ENCODE measurements at places on chromosomes 3 and 15.

DNA sequence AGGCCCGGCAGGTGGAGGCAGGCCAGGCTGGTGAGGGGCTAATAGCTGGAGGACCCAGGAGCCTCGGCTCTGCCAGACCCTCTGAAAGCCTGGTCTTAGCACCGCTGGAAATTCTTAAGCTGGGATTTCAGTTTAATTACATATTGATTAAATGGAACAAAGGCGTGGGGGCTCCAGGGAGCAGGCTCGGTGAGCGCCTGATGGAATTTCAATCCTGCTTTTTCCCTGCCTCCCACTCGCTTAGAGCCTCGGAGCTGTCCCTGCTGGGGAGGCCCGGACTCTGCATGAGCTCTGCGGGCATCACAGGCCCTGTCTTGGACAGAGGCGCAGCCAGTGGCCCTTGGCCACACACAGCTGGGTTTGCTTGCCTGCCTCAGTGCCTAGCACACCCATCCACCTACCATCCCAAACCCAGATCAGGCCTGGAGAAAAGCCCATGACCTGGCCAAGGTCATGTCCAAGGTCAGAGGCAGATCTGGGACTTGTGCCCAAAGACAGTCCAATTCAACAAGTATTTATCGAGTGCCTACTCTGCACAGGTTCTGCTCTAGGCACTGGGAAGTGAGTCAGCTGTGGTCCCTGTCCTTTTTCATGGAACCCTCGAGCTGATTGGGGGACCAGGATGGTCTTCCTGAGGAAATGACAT is 40.6 kb downstream of the LINGO1 start:
- no peak for DNase-seq

DNA sequence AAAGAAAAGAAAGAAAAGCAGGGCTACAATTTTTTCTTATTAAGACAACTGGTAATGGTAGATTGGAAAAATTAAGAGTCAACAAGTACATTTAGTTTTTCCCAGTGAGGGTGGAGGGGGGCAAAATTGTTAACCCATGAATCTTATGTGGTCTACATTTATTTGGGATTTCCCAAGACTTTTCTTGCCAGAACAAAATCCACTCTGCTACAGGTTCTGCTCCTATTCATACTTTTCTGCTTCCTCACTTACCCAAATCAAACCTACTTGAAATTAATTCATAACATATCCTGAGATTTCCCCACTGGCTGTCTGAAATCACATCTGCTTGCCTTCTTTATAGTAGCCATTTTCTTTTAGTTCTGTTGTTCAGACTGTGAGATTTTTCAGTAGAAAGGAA is 41.1 kb downstream of the VGLL3 start:
- no peak for DNase-seq

DNA sequence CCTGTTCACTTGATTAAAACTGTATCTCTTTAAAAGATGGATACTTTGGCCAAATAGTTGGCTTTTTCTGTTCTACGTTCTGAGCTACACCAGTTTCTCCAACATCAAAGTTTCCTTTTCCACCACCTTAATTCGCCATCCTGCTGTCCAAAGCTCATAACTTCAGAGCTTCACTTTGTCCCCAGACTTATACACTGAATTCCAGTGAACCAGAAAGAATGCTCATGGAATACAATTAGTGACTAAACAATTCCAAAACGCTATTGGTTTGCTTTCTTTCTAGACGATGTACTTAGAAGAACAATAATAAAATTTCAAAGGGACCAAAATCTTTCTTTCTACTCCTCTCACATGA is 23.2 kb downstream of the GPR15 start:
- DNase-seq, result no peak

- no peak for DNase-seq
Observed at GRCh38 chr3:62723166-62723913, 151.9 kb downstream of the CADPS start.

DNA sequence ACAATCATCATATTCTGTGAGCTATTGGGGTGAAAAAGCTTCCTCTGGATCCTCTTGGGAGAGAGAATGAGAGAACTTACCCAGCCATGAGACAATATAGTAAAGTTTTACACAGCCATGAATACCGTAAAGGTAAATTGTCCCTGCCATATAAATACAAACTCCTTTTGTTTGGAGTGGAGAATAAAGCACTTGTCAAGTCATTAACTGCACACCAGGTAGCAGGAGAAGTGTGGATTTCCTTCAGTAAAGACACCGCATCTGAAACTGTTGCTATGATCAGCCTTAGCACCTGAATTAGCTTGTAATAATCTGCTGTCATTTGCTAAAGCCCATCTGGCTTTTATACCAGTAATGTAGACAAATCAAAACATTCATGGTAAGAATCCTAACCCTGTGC is 336.6 kb upstream of the SLCO3A1 start:
- no peak for DNase-seq

GRCh38 chr3:194472290-194472920 is 14.4 kb downstream of the ATP13A3 start:
- DNase-seq, result no peak

- no peak for DNase-seq
Observed at GRCh38 chr15:41801185-41801584, 26.7 kb upstream of the JMJD7 start.

GRCh38 chr3:113600418-113601182 is 68.2 kb downstream of the SIDT1 start:
- DNase-seq, result no peak

- no peak for DNase-seq
Observed at GRCh38 chr3:19595884-19596283, 338.1 kb downstream of the EFHB start.

GRCh38 chr3:111768571-111769100 is 90.4 kb upstream of the PHLDB2 start:
- DNase-seq, result no peak

GRCh38 chr15:64619880-64620839 is 155.2 kb downstream of the RBPMS2 start:
- no peak for DNase-seq

DNA sequence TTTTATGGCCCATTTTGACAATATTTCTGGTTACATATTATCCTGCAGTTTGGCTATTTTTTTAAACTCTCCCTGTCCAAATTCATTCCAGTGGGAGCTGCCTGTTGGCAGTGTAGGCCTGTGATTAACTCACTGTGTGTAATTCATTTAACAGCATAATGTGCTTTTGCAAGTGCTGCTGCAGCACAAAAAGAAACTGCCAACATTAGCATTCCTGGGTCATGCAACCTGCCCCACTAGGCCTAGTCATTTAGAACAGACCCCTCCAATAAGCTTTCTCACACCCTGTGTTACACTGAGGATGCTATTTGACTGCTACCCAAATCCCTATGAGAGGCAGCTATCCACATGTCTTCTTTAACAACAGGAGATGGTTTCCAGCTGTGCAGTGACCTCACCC is 251.2 kb upstream of the UBE2E2 start:
- no peak for DNase-seq

DNA sequence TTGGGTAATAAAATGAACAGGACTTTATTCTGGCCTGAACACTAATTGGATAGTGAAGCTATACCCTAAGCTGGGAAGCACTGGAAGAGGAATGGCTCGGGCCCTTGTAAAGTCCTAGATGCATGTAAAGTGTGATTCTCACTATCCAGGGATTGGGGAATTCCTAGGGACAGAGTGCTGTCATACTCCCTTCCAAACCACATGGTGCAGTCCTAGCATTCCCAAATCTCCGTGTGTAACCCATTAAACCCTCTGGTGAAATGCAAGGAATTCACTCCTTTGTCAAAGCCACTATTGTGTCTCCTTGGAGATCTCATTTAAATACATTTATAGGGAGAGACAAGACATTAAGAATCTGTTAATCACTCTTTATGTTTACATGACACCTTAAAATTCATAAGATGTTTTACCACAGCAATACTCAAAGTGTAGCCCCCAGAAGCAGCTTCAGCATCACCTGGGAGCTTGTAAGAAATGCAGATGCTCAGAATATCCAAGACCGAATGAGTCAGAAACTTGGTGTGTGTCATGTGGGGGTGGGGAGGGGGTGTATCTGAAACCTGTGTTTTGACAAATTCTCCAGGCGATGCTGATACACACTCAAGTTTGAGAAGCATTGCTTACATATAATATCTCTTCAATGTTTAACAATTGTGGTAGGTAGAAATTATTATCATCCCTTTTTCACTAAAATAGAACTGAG is 121.8 kb upstream of the NPHP3 start:
- no peak for DNase-seq

DNA sequence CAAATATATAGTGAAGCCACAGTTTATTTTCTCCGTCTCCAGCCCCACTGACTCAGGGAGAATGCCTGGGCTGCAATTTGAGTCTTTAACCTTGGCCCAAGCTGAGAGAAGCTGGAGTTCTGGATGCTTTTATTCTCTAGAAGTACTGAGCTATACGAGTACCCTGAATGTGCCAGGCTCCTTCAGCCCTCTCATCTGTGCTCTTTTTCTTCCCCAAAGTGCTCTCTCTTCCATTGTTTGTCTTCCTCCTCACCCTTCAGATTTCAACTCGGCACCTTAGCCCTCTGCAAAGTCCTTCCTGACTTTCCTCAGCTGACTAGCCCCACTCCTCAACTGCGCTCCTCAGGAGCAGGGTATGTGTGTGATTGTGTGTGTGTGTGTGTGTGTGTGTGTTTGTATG is 75.6 kb upstream of the AGBL1 start:
- DNase-seq, result no peak

- DNase-seq, result no peak
Observed at GRCh38 chr3:49358884-49359225, 702 bp upstream of the GPX1 start.

GRCh38 chr3:186254676-186255650 is 107.1 kb downstream of the DGKG start:
- DNase-seq, result no peak

GRCh38 chr3:104582092-104582491 is 784.6 kb upstream of the ALCAM start:
- no peak for DNase-seq

GRCh38 chr15:63051156-63052066 is 8.9 kb downstream of the TPM1 start:
- DNase-seq, result no peak

DNA sequence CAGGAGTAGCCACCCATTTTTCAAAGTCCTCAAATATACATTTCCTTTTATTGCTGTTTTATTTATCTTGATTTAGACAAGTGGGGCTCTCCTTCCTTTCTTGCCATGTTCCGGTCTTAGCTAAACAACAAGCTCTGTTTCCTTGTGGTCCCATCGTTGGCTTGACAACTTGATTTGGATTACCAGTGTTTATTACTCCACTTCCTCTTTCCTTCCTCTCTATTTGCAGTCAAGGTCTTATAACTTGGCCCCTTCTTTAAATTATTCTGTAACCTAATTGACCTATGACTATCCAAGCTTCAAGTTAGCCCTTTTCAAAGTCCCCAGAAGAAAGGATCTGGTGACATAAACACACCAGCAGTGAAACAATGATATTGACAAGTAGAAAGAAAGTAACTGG is 130.6 kb upstream of the STT3B start:
- no peak for DNase-seq

DNA sequence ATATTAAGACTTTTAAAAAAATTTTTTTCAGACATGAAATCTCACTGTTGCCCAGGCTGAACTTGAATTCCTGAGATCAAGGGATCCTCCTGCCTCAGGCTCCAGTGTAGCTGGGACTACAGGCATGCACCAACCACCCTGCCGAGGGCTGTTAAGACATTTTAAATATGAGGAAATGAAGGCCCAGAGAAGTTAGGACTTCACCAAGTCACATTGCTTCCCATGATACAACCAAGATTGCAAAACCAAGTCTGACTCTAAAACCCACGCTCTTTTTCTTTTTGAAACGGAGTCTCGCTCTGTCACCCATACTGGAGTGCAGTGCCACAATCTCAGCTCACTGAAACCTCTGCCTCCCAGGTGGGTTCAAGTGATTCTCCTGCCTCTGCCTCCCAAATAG is 28.0 kb downstream of the PTPN9 start:
- DNase-seq, result no peak

- peak; percentile 42 for DNase-seq
Observed at GRCh38 chr3:51682079-51682478, 11.0 kb downstream of the TEX264 start.

DNA sequence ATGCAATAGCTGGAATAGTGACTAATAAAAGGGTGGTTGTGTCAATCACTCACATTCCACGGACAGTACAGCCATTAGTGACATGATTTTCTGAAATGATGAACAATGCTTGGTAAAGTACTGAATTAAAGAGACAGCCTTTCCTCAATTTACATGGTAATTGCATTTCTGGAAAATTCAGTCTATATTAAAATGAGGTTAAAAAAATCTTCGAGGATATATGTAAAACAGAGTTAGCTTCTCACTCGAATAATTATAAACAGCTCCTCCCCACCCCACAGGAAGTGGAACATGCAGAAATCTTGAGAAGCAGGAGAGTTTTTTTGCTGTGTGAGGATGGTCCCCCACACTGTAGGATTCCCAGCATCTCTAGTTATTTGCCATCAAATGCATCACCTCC is 42.1 kb downstream of the SLC6A11 start:
- no peak for DNase-seq

GRCh38 chr15:32124726-32125125 is 94.4 kb downstream of the CHRNA7 start:
- DNase-seq, result no peak

- DNase-seq, result no peak
Observed at GRCh38 chr3:55296030-55296429, 191.1 kb downstream of the WNT5A start.
